IMR-90 (cell line): ENCODE measurements at places on chromosomes 16 and 17. TPM values are rescaled to one million over a fixed set of nuclear protein-coding genes. Genes with fewer than 3 reads are reported as not detected.

Gene MT1E
- 733 and 821 TPM in 2 replicates for polyA plus RNA-seq

Gene SCGB1C2
- not detected in 2 replicates for polyA plus RNA-seq

Gene ACE
- 3.5 and 5.8 TPM in 2 replicates for polyA plus RNA-seq

Gene ZG16B
- 0.46 and 0.65 TPM in 2 replicates for polyA plus RNA-seq

Gene ADAMTS18
- not detected in 2 replicates for polyA plus RNA-seq

Gene HBA2
- not detected in 2 replicates for polyA plus RNA-seq

Gene NHERF1
- polyA plus RNA-seq = 11.8 and 14.5 TPM in 2 replicates

Gene SOX8
- 0.26 and 0.27 TPM in 2 replicates for polyA plus RNA-seq

Gene GFER
- 19.8 and 28.0 TPM in 2 replicates for polyA plus RNA-seq

Gene TRPV3
- polyA plus RNA-seq = 0.10 and 0.26 TPM in 2 replicates

GRCh38 chr17:79563237-79564013, 47.4 kb downstream of the RBFOX3 start:
- no peaks in the 10 kb centered on the region for H3K36me3 ChIP-seq
- H3K4me1 ChIP-seq = no peaks in the 10 kb centered on the region
- no peak for DNase-seq
- no peak overlapping the region for H3K27ac ChIP-seq

GRCh38 chr17:2935632-2936031, 127.8 kb downstream of the OR1D5 start:
- no peak overlapping the region for H3K27ac ChIP-seq
- no peaks in the 10 kb centered on the region for H3K4me1 ChIP-seq
- H3K27me3 ChIP-seq = no peaks in the 10 kb centered on the region
- DNase-seq = peak; percentile 27
- no peak overlapping the region for H3K4me3 ChIP-seq

GRCh38 chr16:27381974-27382855, 19.8 kb upstream of the IL21R start:
- no peak overlapping the region for H3K27ac ChIP-seq
- H3K36me3 ChIP-seq = no peaks in the 10 kb centered on the region
- no peak for DNase-seq
- no peak overlapping the region for H3K4me3 ChIP-seq

DNA sequence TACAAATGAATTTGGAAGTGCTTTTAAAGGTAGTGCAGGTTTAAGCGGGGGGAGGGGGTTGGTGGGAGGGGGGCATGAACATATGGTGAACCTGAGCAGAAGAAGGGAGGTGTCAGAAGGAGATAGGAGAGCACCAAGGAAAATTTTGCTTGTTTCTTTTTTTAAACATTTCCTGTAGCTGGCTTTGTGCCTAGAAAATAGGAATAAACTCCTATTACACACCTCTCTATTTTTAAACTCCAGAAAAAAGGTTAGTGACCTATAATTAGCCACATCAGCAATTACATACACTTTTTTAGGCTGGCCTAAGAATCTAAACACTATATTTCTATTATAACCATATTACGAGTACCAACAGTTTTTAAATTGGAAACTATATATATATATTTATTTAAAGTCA, 159.1 kb downstream of the SKAP1 start:
- no peaks in the 10 kb centered on the region for H3K4me1 ChIP-seq
- H3K27ac ChIP-seq = no peak overlapping the region
- peaks cover 23% of the 10 kb centered on the region for H3K27me3 ChIP-seq
- no peak for DNase-seq

DNA sequence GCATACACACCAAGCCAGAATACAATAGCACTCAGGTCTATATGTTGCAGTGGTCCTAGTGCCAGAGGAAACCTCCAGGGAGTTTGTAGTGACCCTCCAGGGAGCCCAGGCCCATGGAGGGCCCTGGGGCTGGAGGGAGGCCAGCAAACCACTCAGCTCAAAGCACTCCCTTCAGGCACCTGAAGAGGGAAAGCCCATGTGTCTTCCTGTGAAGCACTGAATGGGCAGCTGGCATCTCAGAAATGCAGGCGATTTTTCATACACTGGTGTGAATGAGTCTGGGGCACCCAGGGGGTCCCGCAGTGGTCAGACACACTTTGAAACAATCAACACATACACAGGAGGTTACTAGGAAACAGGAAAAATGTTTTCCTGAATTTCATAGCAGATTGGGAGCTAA, 12.8 kb downstream of the TBC1D26 start:
- H3K4me3 ChIP-seq = no peak overlapping the region
- no peak overlapping the region for H3K27ac ChIP-seq
- DNase-seq = no peak

DNA sequence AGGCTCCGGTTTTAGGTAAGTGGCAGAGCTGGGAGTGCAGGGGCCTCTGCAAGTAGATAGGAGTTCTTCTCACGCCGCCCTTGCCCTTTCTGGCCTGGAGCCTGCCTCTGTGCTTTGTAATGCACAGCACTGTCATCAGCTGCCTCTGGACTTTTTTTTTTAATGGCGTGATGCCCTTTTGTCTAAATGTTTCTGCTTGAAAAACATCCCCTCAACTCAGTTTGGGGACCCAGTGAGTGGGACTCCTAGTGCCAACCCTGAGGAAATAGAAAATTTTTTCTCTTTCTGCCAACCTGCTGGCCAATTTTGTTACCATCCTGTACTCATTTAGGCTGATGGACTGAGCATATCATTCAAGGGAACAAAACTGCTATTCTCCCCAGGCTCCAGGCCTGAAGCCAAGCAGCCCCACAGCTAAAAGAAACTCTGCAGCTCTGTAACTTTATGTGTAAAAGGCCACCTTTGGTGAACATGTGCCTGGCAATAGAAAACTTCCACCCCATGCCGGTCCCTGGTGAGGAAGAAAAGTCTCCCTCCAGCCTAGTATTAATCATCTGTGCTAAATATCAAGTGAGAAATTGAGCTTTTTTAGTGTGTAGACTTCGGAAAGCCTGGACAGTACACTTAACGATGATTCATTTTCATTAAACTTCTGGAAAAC, 22.5 kb downstream of the SLC6A2 start:
- H3K4me3 ChIP-seq = no peak overlapping the region
- H3K36me3 ChIP-seq = no peaks in the 10 kb centered on the region
- H3K27me3 ChIP-seq = peaks cover 2% of the 10 kb centered on the region; the same call in 1 of the 2 replicates

DNA sequence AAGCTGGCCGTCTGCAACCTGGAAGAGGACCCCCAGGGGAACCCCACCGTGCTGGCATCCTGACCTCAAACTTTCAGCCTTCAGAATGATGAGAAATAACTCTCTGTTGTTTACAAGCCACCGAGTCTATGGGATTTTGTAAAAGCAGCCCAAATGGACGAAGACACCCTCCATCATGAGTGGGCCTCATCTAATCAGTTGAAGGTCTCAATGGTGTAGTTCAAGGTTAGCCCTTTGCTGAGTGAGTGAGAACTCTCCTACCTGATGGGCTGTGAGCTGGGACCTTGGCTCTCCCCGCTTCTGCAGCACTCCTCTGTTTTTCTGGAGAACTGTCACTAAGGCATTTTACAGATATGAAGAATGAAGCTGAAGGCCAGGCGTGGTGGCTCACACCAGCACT, 325.9 kb upstream of the TNRC6C start:
- H3K4me3 ChIP-seq = no peak overlapping the region
- DNase-seq = no peak
- H3K36me3 ChIP-seq = no peaks in the 10 kb centered on the region
- no peaks in the 10 kb centered on the region for H3K4me1 ChIP-seq
- H3K27ac ChIP-seq = no peak overlapping the region
- H3K27me3 ChIP-seq = peaks cover 29% of the 10 kb centered on the region

- H3K27ac ChIP-seq = peak overlapping the region; percentile 86
- DNase-seq = peak; percentile 60
- peak overlapping the region; percentile 54 for H3K4me3 ChIP-seq
- no peaks in the 10 kb centered on the region for H3K36me3 ChIP-seq
Measured at GRCh38 chr17:81487487-81488275, 24.9 kb downstream of the ACTG1 start.

DNA sequence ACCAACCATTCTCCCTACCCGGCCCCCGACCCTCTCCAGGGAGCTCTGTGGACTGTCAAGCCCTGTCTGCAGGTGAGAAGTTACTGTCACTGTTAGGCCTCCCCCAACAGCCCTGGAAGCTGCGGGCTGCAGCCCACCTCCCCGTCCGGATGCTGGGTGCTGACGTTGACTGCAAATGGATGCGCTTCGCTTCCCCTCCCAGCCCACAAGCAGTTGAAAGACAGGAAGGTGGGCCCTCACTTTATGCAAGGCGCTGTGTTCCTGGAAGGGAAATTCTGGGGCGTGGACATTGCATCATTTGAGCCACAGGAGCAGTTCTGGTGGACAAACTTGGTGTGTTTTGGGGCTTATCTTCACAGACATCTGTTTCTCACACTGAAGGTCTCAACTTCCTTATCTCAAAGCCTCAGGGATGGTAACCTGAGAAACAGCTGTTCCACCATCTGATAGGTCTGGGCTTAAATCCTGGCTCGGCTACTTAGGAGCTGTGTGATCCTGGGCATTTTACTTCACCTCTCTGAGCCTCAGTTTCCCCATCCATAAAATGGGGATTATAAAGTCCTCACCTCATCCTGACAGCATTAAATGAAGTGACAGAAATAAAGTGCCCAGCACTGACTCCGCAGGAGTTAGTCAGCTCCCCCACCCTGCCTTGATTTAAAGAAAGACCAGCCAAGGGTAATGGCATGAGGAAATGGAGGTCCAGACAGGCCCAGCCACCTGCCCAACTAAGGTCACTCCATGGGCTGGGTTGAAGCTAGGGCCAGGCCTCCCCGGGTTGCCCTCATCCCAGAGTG, 4.6 kb upstream of the DRC7 start:
- no peaks in the 10 kb centered on the region for H3K36me3 ChIP-seq
- peaks cover 75% of the 10 kb centered on the region for H3K27me3 ChIP-seq
- DNase-seq = no peak
- no peak overlapping the region for H3K27ac ChIP-seq

DNA sequence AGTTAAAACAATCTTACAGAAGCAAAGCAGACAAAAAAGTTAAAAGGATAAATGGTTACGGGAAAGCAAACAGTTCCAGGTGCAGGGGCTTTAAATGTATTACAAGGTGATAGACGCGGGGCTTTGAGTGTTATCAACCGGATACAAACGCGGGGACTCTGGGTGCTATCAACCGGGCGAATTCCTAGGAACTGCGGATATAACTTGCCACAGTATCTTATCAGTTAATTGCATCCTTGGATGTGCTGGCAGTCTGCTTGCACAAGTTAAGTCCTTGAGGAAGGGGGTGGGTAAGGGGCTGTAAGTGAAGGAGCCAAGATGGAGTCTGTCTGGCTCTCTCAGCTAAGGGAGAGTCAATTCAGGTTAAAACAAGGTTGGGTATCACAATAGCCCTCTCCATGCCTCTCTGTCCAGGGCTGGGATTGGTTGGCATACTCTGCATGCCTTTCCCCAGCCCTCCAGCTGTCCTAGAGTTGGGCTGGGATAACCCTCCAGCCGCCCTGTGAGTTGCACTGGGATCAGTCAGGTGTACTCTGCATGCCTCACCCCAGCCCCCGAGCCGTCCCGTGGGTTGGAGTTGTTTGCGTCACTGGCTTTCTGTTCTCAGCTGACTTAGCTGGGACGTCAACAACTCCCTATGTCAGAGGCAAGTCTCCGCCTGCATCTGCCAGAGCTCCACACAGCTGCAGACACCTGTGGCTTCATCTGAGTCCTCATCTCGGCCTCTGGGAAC, 40.9 kb downstream of the TMEM235 start:
- H3K4me3 ChIP-seq = no peak overlapping the region
- DNase-seq = peak; percentile 90
- H3K36me3 ChIP-seq = no peaks in the 10 kb centered on the region
- H3K27me3 ChIP-seq = peaks cover 57% of the 10 kb centered on the region
- peaks cover 13% of the 10 kb centered on the region; the same call in 1 of the 2 replicates for H3K4me1 ChIP-seq

- no peak overlapping the region for H3K4me3 ChIP-seq
- peaks cover 38% of the 10 kb centered on the region for H3K36me3 ChIP-seq
Measured at GRCh38 chr17:46044286-46044928, 45.4 kb downstream of the STH start.

DNA sequence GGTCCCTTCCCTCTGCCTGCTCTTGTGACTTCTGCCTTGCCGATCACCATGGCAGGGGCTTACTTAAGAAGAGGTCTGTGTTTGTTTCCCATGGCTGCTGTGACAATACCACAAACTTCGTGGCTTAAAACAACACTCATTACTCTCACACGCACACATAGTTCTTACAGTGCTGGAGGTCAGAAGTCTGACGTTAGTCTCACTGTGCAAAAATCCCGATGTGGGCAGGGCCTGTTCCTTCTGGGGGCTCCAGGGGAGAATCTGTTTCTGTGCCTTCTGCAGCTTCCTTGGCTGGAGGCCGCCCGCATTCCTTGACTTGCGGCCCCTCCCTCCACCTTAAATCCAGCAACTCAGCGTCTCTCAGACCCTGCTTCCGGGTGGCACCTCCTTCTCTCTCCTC, 249.2 kb upstream of the GSE1 start:
- DNase-seq = no peak
- H3K4me1 ChIP-seq = peaks cover 9% of the 10 kb centered on the region; the same call in 1 of the 2 replicates
- H3K27me3 ChIP-seq = no peaks in the 10 kb centered on the region
- no peak overlapping the region for H3K27ac ChIP-seq
- H3K4me3 ChIP-seq = no peak overlapping the region

GRCh38 chr17:38540514-38541045, 65.2 kb downstream of the SRCIN1 start:
- H3K4me3 ChIP-seq = no peak overlapping the region
- H3K36me3 ChIP-seq = no peaks in the 10 kb centered on the region
- no peak overlapping the region for H3K27ac ChIP-seq
- no peaks in the 10 kb centered on the region for H3K4me1 ChIP-seq
- peaks cover 46% of the 10 kb centered on the region for H3K27me3 ChIP-seq

GRCh38 chr17:60510031-60510430, 16.0 kb downstream of the APPBP2 start:
- H3K27ac ChIP-seq = no peak overlapping the region
- H3K36me3 ChIP-seq = peaks cover 9% of the 10 kb centered on the region
- H3K4me3 ChIP-seq = no peak overlapping the region
- H3K4me1 ChIP-seq = peaks cover 8% of the 10 kb centered on the region
- no peaks in the 10 kb centered on the region for H3K27me3 ChIP-seq
- no peak for DNase-seq
